Glutamatergic neuron (in vitro differentiated cells): ENCODE measurements at places on chromosomes 1 and 21.
A peak's percentile ranks its signal among the peaks of the same experiment; 100 is the strongest.

DNA sequence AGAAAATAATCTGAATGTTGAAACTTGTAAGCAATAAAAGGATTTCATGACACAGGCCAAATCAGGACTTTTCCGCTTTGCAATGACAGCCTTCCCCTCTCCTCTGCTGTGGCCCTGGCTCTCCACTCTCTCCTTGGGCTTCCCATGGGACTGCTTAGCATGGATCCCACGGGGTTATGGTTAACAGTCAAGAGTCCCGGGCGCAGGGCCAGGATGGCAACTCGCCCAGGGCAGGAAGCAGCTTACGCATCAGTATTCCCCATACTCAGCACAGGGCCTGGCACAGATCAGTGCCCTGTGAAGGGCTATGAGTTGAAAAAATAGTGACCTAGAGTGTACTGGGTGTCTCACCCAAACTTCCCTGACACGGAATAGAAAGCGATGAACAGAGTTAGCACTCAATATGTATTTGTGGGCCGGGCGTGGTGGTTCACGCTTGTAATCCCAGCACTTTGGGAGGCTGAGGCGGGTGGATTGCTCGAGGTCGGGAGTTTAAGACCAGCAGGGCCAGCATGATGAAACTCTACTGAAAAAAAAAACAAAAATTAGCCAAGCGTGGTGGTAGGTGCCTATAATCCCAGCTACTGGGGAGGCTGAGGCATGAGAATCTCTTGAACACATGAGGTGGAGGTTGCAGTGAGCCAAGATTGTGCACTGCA, 29.1 kb upstream of the GRHL3 start:
- no peaks in the 10 kb centered on the region for H3K27me3 ChIP-seq
- no peaks in the 10 kb centered on the region for H3K4me1 ChIP-seq
- H3K36me3 ChIP-seq = no peaks in the 10 kb centered on the region
- no peak overlapping the region for H3K27ac ChIP-seq
- no peak overlapping the region for H3K4me3 ChIP-seq

DNA sequence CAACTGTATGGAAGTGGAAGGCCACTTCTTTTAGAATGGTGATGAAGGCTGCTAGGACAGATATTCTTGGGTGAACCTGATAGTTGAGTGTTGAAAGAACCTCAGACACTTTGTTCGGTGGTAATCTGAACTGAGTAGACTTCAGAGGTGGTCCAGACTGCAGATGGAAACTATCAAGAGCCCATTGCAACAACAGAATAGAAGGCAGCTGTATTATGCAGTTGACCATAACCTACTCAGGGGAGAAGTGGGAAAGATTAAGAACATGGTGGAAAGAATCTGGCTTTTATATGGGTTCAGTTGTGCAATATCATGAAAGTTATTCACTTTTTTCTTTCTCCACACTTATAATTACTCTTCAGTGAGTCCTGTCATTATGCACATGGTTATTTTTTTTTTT, 194.0 kb downstream of the KCNK2 start:
- no peaks in the 10 kb centered on the region for H3K27me3 ChIP-seq
- no peak overlapping the region for H3K4me3 ChIP-seq
- H3K4me1 ChIP-seq = no peaks in the 10 kb centered on the region
- H3K27ac ChIP-seq = no peak overlapping the region
- no peaks in the 10 kb centered on the region for H3K36me3 ChIP-seq
- DNase-seq = no peak

DNA sequence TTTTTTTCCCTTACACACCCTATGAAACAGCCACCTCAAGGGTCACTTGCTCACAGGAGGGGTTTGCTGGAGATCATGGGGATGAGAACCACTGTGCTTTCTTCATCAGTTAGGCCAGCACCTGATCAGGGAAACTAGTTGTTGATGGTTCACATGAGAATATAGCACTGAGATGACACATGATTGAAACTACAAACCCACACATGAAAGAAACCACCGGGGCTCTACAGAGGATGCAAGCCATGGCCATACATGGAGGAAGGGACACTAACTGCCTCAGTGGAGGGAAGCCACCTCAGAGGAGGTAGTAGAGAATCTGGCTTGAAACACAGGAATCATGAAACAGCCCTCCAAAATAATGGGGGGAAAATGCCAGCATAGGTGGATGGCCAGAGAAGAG, 63.2 kb downstream of the PRKAB2 start:
- H3K36me3 ChIP-seq = no peaks in the 10 kb centered on the region
- no peak overlapping the region for H3K4me3 ChIP-seq
- DNase-seq = no peak
- H3K27me3 ChIP-seq = peaks cover 2% of the 10 kb centered on the region

DNA sequence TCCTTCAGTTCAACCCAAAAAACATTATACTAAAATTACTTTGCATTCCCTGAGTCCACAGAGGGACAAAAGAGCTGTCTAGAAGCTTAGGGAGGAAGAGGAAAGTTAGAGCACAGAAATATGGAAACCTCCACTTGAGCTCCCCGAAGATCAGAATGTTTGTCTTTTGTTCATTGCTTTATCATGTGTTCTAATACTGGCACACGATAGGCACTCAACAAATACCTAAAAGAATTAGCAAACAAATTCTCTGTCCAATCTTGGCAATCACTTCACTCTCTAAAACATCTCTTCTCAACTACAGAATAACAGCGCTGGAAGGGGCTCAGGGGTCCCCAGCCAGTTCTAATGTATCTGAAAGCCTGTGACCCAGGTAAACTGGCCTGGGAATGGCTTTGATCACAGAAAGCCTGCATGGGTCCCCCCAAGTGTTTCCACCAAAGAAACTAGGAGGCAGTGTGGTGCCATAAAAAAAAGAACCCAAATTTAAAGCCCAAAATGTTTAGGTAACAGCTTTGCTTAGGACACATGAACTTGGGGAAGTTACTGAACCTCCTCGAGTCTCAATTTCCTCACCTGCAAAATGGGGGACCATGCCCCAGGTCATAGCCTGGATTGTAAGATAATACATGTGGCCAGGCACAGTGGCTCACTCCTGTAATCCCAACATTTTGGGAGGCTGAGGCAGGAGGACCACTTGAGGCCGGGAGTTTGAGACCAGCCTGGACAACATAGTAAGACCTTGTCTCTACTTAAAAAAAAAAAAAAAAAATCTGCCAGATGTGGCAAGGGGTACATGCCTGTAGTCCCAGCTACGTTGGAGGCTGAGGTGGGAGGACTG, 45.8 kb downstream of the SSBP3 start:
- peaks cover 42% of the 10 kb centered on the region for H3K27me3 ChIP-seq
- H3K4me3 ChIP-seq = peak overlapping the region; percentile 52
- H3K36me3 ChIP-seq = peaks cover 5% of the 10 kb centered on the region
- peak overlapping the region; percentile 88 for H3K27ac ChIP-seq
- peaks cover 87% of the 10 kb centered on the region for H3K4me1 ChIP-seq

GRCh38 chr1:41661428-41662060, 177.1 kb upstream of the EDN2 start:
- peak; percentile 34 for DNase-seq
- peak overlapping the region; percentile 89 for H3K4me3 ChIP-seq
- H3K4me1 ChIP-seq = peaks cover 56% of the 10 kb centered on the region
- H3K36me3 ChIP-seq = no peaks in the 10 kb centered on the region
- H3K27ac ChIP-seq = no peak overlapping the region
- H3K27me3 ChIP-seq = peaks cover 20% of the 10 kb centered on the region

- H3K4me3 ChIP-seq = peak overlapping the region; percentile 60
- no peak overlapping the region for H3K27ac ChIP-seq
- H3K4me1 ChIP-seq = peaks cover 47% of the 10 kb centered on the region
- no peak for DNase-seq
- H3K36me3 ChIP-seq = no peaks in the 10 kb centered on the region
- H3K27me3 ChIP-seq = peaks cover 6% of the 10 kb centered on the region
Observed at GRCh38 chr1:10540277-10541005, 65.7 kb downstream of the PEX14 start.

DNA sequence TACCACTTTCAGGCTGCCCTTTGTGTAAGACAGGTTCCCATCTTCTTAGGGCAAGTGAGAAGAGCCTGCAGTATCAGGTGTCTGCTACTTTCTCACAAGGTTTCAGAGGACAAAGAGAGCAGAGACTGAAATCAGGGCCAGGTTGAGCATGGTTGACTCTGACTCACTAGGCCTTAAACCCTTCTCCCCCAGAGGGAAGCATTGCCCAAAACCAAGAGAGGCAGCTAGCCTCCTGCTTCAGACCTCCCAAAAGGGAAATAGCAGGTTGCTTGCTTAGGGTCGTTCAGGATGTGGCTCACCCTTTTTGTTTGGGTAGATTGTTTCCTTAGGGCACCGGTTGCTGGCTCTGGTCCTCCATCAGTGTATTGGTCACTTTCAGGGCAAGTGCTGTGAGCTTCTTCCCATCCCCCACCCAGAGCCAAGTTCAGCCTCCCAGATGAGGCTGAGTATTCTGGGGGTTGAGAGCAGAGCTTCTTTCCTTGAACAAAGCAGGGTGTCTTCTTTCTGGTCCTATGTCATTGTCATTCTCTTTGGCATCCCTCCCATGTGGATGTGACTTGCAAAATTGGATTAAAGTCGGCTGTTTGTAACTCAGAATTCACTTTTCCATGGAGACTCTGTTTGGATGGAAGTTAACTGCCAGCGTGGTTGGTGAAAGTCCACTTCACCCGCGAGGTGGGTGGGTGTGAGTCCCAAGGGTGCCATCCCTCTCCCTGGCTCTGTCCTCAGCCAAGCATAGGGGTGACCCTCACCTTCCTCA, 55.5 kb upstream of the GALNT2 start:
- H3K27me3 ChIP-seq = peaks cover 6% of the 10 kb centered on the region
- H3K36me3 ChIP-seq = peaks cover 3% of the 10 kb centered on the region
- no peak for DNase-seq
- no peaks in the 10 kb centered on the region for H3K4me1 ChIP-seq
- no peak overlapping the region for H3K27ac ChIP-seq
- no peak overlapping the region for H3K4me3 ChIP-seq

DNA sequence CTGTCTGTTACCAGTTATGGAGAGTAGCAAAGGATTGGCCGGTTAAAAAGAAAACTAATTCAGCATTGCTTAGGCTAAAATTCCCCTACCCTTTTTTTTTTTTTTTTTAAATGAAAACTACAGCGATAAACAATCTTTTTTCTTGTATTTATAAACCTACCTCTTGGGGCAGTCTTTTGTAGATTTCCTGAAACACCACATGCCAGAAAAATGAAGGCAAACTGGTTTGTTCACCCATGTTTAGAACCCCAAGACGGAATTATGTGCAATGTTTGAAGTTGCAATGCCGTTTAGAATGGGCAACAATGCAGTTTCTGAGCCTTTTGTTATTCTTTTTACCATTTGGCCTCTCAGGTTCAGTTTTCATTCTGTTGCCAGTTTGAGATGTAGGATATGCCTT, 59.1 kb downstream of the PRDM2 start:
- no peak overlapping the region for H3K27ac ChIP-seq
- H3K4me3 ChIP-seq = no peak overlapping the region
- peaks cover 2% of the 10 kb centered on the region for H3K27me3 ChIP-seq
- DNase-seq = no peak
- peaks cover 36% of the 10 kb centered on the region for H3K4me1 ChIP-seq

- H3K36me3 ChIP-seq = peaks cover 23% of the 10 kb centered on the region
- H3K4me3 ChIP-seq = no peak overlapping the region
- no peaks in the 10 kb centered on the region for H3K4me1 ChIP-seq
Observed at GRCh38 chr21:45963232-45963570, 18.4 kb upstream of the COL6A1 start.

DNA sequence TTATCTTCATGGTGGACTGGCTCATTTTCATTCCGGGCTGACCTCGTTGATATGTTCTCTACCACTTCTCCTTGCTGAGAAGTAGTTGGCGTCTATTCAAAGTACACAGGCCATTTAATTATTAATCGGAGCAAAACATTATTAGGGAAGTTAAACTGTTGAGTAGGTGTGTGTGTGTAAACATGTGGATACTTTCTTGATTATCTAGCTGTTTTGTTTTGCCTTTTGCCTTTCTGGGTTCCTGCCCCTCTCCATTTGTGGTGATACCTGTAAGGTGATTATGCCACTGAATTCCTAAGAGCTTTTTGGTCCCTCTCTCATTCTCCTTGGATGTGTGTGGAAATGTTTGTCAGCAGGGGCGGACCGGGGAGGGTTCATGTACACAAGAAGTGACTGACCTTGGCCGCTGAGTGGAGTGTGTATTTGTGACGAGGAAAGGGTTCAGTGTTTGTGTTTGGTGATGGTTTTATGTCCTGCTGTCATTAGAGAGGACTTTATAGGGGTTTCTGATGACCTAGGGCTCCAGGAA, 56.6 kb upstream of the PPP2R5A start:
- no peaks in the 10 kb centered on the region for H3K27me3 ChIP-seq
- no peak overlapping the region for H3K27ac ChIP-seq
- H3K36me3 ChIP-seq = peaks cover 8% of the 10 kb centered on the region
- no peak for DNase-seq

- H3K27ac ChIP-seq = peak overlapping the region; percentile 48
- peak; percentile 54 for DNase-seq
- H3K27me3 ChIP-seq = peaks cover 8% of the 10 kb centered on the region
Observed at GRCh38 chr1:25503551-25504426, 39.6 kb upstream of the LDLRAP1 start.

DNA sequence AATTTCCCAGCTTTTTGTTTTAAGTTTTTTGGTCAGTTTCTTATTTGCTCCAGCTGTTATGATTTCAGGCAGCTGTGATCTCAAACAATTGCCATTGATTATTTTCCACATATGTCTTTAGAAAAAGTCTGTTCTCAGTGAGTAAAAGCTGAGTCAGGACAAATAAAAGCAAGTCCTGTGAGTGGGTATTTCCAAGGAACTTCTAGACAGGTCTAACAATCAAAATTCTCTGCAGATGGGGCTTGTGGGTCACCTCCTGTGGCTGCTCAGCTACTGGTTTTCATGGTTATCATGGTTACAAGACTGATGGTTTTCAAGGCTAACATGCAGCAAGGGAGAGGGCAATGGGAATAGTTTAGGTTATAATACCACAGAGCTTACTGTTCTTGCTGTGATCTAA, 585.7 kb downstream of the LMO4 start:
- peaks cover 7% of the 10 kb centered on the region for H3K36me3 ChIP-seq
- H3K27me3 ChIP-seq = no peaks in the 10 kb centered on the region
- no peak overlapping the region for H3K4me3 ChIP-seq
- no peak for DNase-seq

- no peak overlapping the region for H3K4me3 ChIP-seq
- H3K27me3 ChIP-seq = peaks cover 10% of the 10 kb centered on the region
- peaks cover 4% of the 10 kb centered on the region for H3K4me1 ChIP-seq
- no peak for DNase-seq
Observed at GRCh38 chr21:45452696-45453307, 47.8 kb downstream of the COL18A1 start.

GRCh38 chr1:167752219-167752985, 30.6 kb downstream of the MPZL1 start:
- H3K27ac ChIP-seq = no peak overlapping the region
- no peak overlapping the region for H3K4me3 ChIP-seq
- H3K27me3 ChIP-seq = peaks cover 2% of the 10 kb centered on the region
- H3K4me1 ChIP-seq = peaks cover 35% of the 10 kb centered on the region
- no peak for DNase-seq
